HepG2 (cell line): ENCODE measurements at places on chromosomes 2 and 18. TPM values are rescaled to one million over a fixed set of nuclear protein-coding genes. Genes with fewer than 3 reads are reported as not detected.

The CXCR2 gene
- total RNA-seq, result not detected in 2 replicates

The FBXO36 gene
- 2.8 and 4.0 TPM in 2 replicates for total RNA-seq

The TUBB6 gene
- 9.9 and 13.5 TPM in 2 replicates for total RNA-seq

- DNase-seq, result peak; percentile 61
- H3K27ac ChIP-seq, result no peak overlapping the region
Measured at GRCh38 chr2:26846334-26847306, 1.3 kb upstream of the DPYSL5 start.

DNA sequence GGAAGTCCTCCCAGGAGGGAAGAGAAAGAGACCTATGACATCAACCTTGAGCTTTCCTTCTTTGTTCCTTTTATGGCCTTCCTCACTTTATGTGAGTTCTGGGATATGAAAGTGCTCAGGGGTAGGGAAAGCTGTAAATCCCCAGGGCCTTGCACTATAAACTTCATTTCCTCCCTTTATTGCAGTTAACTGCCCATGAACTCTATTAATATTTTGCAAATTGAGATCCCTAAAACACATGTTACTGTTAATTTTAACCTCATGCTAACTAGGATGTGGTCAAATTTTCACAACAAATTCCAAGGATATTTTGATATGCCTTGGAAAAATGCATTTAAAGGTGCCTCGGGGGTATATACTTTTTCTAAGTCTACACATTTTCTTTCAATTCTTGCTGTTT lies 359.9 kb downstream of the OSR1 start:
- H3K4me3 ChIP-seq, result no peak overlapping the region
- H3K27me3 ChIP-seq, result no peaks in the 10 kb centered on the region
- no peaks in the 10 kb centered on the region for H3K36me3 ChIP-seq
- H3K4me1 ChIP-seq, result no peaks in the 10 kb centered on the region
- DNase-seq, result no peak
- H3K27ac ChIP-seq, result no peak overlapping the region

GRCh38 chr2:217222309-217222910 lies 362.5 kb upstream of the TNP1 start:
- H3K4me3 ChIP-seq, result no peak overlapping the region
- no peak for DNase-seq
- H3K27ac ChIP-seq, result no peak overlapping the region
- H3K27me3 ChIP-seq, result no peaks in the 10 kb centered on the region; the same call in 1 of the 2 replicates

DNA sequence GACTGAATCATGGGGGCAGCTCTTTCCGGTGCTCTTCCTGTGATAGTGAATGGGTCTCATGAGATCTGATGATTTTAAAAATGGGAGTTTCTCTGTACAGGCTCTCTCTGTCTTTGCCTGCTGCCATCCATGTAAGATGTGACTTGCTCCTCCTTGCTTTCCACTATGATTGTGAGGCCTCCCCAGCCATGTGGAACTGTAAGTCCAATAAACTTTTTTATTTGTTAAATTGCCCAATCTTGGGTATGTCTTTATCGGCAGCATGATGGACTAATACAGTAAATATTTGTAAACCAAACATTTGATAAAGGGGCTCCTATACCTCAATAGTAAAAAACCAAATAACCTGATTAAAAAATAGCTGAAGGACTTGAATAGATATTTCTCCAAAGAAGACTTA lies 77.3 kb downstream of the INSIG2 start:
- DNase-seq, result no peak
- no peaks in the 10 kb centered on the region for H3K36me3 ChIP-seq
- H3K27ac ChIP-seq, result no peak overlapping the region
- no peak overlapping the region for H3K4me3 ChIP-seq
- no peaks in the 10 kb centered on the region for H3K27me3 ChIP-seq

DNA sequence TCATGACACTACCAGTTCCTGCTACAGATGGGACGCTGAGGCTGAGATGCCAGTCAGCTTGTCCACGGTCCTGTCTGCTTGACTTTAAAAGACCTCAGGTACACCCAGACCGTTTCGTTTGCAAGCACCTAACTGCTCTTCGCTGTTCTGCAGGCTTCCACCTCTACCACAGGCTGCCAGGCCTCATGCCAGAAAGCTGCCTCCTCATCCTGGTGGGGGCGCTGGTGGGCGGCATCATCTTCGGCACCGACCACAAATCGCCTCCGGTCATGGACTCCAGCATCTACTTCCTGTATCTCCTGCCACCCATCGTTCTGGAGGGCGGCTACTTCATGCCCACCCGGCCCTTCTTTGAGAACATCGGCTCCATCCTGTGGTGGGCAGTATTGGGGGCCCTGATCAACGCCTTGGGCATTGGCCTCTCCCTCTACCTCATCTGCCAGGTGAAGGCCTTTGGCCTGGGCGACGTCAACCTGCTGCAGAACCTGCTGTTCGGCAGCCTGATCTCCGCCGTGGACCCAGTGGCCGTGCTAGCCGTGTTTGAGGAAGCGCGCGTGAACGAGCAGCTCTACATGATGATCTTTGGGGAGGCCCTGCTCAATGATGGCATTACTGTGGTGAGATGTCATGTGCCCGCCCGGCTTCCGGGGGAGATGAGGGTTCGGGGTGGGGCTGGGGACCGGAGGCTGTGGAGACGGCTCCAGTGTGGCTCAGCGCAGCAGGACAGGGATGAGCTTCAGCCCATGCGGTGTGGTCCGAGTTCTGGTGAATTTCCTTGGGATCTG lies 5.9 kb downstream of the SLC9A4 start:
- H3K4me3 ChIP-seq, result no peak overlapping the region
- H3K36me3 ChIP-seq, result no peaks in the 10 kb centered on the region
- no peak for DNase-seq
- H3K27ac ChIP-seq, result no peak overlapping the region
- no peaks in the 10 kb centered on the region for H3K4me1 ChIP-seq

DNA sequence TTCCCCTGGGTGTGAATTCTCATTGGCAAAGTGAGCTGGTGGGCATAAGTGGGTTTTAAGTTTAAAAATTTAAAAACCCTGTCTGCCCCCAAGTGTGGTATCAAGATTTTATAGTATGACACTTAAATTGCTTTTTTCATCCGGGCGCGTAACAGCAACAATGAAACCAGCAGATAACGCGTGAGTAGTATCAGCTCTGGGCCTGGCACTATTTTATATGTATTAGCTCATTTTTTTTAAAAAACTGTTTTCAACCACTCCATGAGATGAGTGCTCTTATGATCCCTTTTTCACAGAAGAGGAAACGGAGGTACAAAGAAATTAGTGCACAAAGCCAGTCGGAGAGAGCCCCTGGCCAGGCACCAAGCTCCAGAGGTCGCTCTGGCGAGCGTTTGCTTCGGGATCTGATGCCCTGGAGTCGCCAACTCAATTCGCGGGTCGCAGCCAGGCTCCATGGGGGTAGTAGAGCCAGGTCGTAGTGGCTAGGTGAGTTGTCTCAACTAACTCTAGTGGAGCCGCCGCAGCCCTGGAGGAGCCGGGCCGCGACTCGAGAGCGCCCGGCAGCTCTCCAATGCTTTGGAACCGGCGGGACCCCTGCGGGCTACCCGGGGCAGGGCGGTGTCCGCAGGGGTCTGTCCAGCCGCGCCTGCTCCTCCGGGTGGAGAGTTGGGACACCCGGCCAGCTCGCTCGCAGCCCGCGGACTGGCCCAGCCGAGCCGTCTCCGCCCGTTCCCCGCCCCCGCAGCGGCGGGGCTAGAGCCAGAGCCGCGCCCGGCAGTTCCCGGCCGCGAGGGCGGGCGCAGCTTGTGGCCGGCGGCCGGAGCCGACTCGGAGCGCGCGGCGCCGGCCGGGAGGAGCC lies at the start of gene IL1R1:
IL1R1 (plus strand) TSS at position 777 of the 859 bp plus-strand sequence. CDS start 14,979 bp downstream, outside the sequence.
- no peaks in the 10 kb centered on the region for H3K27me3 ChIP-seq
- peak; percentile 60 for DNase-seq
- peak within 1 kb of the TSS; percentile 86 for H3K4me3 ChIP-seq
- peak within 1 kb of the TSS; percentile 74 for H3K27ac ChIP-seq
- peaks cover 63% of the 10 kb centered on the region for H3K4me1 ChIP-seq
